ENCODE measurements at places on chromosomes 7 and 10.

DNA sequence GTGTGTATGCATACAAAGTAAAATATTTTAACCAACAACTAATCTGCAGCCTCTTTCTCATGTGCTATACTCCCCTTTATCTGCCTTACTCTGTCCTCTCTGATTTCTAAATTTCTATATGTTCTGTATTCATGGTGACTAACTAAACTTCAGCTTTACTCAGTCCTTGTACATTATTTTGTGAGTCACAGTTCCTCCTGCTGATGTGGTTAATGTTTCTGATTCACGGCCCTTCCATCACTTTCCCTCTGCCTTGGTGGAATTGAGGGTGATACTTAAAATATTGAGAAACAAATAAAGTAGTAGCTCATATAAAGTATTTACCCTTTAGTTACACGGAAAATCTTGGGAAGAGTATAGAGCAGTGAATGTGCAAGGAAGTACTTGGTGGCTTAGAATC lies 899.1 kb upstream of the ZWINT start:
- no peak for DNase-seq

GRCh38 chr7:146414373-146414772 lies 297.8 kb downstream of the CNTNAP2 start:
- DNase-seq: no peak

GRCh38 chr10:1267568-1267967 lies 211.4 kb downstream of the WDR37 start:
- DNase-seq: no peak

DNA sequence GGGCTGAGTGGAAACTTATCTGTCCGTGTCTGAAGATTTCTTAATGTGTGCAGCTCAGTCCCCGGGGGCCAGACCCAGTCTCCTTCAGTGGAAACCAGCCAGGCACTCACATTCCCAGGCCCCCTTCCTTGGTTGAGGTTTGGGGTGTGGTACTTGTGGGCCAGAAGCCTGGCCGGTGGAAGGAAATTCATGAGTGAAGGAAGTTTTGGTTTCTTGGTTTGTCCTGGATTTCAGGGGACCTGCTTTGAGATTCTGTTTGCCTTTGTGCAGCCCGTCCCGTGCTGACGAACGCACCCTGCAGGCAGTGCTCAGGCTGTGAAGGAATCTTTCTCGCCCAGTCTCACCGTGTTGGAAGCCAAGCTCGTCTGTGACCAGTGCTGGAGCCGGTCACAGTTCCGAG lies 2.9 kb downstream of the INPP5A start:
- DNase-seq: no peak

GRCh38 chr10:114957673-114958072 lies 19.7 kb downstream of the TRUB1 start:
- no peak for DNase-seq

DNA sequence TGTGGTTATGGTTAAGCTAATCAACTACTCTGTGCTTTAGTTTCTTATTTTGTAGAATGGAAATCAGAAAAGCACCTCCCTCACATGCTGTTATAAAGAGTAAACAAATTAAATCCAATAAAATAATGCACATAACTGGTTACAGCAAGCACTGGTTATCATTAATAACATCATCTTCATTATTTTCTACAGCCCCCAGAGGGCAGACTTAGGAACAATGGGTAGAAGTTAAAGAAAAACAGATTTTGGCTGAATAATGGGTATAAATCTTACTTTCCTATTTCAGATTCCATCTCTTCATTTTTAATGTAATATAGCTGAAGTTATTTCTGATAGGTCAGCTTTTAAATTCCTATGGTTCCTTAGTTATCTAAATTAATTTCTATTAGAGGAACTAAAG lies 126.5 kb downstream of the DOCK4 start:
- no peak for DNase-seq

DNA sequence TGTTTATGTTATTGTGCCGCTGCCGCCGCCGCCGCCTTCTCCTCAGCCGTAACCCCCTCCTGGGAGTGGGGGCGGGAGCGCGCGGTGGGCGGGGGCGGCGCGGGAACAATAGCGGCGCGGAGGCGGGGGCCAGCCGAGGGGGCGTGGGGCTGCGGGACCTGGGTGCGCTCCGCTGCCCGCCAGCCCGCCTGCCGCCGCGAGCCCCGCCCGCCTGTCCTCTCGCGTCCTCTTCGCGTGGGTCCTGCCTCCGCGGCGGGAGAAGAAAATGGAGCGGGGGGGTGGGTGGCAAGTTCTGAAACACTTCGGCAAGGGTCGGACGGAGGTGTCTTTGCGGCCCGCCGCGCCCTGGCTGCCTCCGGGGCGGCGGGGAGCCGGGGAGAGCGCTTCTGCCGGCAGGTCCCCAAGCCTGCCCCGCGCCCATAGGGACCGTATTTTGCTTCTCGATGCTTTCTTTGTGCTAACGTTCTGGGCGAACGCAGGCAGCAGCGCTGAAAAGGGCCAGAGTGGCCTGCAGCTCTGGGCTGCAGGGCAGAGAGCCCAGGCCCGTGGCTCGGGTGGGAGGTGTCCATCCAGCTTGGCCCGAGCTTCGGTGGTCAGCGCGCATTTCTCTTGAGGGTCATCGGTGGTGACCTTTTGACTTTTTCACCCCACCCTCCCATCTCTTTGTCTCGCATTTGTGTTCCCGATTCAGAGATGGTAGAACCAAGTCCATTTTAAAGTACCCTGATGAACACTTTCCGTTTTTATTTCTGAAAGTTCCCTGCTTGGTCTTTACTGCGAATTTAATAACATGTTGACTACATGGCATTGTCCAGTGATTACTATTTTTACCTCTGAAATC lies 613 bp downstream of the MAPK8 start:
- peak; percentile 55 for DNase-seq

- DNase-seq: no peak
Measured at GRCh38 chr10:97058521-97058920, 127.2 kb downstream of the SLIT1 start.
